ENCODE measurements at places on chromosomes 12 and 14.

DNA sequence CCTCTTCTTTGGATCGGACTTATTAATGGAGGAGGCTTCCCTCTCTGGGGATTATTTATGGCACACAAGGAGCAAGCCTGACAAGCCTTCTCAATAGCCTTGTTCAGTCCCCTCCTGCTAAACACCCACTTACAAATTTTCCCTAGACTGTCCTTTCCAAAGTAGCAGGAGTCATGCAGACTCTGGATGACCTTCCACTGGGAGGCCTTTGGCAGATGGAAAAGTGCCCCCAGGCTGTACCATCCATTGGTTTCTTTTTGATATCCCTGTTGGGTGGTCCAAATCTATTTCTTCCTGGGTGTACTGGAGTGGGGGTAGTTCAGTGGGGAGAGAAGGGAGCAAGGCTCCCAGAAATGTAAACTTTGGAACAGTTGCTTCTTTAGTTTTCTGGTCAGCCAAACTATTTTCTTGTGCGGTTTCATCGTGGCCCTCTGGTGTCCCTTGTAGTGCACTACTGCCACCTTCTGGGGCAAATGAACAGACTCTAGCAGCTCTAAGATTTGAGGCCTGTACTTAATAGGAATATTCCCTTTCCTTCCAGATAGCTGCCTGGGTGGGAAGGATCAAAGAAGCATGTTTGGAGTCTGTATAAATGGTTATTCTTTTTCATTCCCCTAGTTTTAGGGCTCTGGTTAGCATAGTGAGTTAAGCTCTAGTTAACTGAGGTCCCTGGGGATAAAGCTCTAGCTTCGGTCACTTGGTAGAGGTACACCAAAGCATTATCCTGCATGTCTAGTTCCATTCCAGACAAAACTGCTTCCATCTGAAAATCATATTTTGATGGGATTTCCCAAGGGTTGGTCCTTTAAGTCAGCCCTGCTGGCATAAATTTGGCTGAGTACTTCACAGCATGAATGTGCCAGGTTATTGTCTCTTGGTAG lies 409.5 kb downstream of the SLC6A15 start:
- no peak for DNase-seq

GRCh38 chr14:61663312-61663979 lies 31.9 kb upstream of the HIF1A start:
- DNase-seq, result no peak

GRCh38 chr14:99128185-99128584 lies 143.8 kb downstream of the BCL11B start:
- no peak for DNase-seq

DNA sequence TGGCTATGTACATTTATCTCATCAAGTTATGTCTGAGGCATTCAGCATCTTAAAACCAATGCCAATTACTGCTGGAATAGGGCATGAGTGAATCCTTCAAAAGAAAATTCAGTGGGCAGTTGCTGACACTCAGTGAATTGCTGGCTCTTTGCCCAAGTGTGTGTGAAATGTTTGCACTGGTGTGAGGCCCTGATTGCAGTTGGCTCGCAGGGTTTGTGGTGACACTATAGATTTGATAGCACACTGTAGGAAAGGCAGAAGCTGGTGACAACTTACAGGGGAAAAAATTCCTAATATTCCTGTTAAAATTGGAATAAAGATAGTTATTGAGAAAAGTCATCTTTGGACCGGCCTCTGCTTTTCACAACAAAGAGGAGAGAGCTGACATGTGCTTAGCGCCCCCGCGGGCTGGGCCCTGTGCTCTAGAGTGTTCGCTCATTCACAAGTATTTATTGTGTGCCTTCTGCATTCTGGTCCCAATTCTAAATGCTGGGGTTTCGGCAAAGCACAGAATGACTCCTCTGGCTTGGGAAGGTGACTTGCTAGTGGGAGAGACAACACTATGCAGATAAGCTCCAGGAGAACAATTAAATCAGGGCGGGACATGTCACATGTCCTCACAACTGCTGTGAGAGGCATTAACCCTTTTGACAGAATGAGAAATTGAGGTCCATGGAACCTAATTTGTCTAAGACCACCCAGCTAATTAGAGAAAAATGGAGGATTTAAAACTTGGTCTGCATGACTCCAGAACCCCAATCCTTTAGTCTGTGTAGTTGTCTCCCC lies 418.7 kb downstream of the NPAS3 start:
- no peak for DNase-seq

DNA sequence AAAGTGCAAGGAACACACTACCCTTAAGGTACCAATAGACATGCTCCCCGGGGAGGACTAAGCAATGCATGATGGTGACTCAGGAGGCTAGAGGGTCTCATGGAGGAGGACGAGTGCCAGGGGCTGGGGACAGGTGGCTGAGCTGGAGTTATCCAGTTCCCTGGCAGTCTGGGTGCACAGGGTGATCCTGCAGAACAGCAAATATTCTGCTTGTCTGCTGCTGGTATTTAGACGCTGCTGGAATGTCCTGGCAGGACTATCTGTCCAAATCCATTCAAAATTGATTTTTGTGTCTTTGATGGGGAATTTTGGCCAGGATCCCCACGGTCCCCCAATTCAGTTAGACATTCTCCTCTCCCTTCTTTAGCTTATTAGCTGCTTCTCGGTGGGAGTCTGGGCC lies 138.7 kb downstream of the C12orf75 start:
- DNase-seq, result no peak

DNA sequence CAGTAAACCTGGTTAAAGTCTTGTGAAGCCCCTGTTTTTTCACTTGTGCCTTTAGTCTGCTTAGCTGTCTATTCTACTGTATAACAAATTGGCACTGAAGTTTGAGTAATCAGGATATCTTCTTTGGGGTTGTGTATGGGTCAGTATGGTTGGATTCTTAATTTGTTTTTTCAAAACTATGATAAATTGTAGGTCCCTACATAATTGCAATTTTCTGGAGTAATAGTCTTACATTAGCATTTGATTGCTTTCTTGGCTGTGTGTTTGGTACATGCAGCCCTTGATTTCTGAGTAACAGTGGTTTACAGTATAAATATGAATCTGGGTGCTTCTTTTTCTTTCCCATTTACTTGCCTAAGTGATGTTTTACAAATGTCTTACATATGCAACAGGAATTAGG lies 186.6 kb downstream of the TMTC2 start:
- no peak for DNase-seq

DNA sequence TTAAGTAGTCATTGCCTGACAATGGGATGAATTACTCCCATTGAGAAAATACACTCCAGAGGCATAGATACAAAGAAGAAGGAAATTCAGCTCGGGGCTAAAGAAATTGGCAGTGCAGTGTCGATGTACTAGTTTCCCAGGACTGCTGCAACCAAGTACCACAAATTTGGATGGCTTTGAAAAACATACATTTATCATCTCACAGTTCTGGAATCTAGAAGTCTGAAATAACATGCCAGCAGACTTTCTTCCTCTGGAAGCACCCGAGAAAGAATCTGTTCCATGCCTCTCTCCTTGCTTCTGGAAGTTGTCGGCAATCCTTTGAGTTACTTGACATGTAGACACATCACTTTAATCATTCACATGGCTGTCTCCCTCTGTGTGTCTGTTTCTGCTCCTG lies 101.9 kb downstream of the TMTC3 start:
- DNase-seq, result no peak

- no peak for DNase-seq
Observed at GRCh38 chr14:77037938-77038568, 9.5 kb upstream of the IRF2BPL start.

DNA sequence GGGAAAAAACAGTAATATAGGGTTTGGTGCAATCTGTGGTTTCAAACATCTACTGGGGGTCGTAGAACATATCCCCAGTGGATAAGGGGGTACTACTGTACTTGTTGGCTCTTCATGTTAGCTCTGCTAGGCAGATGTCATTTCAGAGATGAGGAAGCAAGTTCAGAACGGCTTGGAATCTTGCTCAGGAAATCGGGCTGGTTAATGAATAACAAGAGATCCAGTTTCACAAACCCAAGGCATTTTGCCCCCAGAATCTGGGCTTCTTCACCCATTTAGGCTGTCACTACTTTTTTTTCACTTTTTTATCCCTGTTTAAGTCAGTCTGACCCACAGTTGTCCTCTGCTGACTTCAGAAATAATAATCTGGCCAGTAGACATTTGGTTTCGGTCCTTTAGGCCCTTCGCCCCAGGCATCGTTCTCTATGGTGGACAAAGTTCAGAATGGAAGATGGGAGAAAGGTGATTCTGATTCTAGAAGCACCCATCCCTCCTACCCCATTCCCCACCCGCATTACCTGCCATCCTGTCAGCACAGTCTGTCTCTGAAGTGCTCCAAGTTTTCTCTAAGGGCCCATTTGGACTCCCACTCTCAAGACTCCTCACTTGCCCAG lies 4.5 kb downstream of the SUOX start:
- no peak for DNase-seq

DNA sequence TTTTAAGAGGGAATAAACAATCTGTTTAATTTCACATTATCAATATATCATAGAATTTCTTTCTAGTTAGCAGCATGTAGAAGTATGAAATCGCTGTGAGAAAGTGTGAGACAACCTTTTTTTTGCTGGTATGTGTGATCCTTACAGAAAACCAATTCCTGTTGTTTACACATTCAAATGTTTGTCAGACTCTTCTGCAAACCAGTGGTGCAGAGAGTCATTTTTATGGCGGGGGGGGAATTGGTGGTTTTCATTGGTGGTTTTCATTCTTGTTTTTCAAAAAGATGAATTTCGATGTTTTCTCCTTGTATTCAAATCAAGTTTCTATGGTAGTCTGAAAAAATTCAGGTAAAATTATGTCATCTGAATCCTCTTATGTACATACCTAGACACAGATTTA lies 57.8 kb downstream of the SLC25A21 start:
- no peak for DNase-seq

GRCh38 chr14:68127166-68127565 lies 307.6 kb downstream of the RAD51B start:
- no peak for DNase-seq

GRCh38 chr12:4118017-4118510 lies 155.5 kb upstream of the CCND2 start:
- no peak for DNase-seq

DNA sequence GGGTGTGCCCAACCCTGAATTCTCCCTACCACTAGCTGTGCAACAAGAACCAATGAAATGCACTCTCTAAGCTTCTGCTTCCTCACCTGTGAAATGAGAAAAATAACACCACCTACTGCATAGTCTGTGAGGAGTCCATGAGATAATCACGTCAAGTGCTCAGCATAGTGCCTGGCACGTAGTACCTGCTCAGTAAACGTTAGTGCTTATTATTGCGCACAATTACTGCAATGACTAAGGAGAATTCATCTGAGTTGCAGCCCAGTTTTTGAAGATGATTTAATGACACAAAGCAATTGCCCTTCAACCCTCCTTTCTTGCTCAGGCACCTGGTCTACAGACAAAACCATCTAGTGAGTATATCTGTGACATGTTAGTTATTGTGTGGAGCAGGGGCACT lies 8.8 kb downstream of the VDR start:
- no peak for DNase-seq

- DNase-seq, result no peak
Observed at GRCh38 chr12:47819138-47819895, 386 bp downstream of the HDAC7 start.

- no peak for DNase-seq
Observed at GRCh38 chr14:52013984-52014600, 24.7 kb downstream of the RTRAF start.

DNA sequence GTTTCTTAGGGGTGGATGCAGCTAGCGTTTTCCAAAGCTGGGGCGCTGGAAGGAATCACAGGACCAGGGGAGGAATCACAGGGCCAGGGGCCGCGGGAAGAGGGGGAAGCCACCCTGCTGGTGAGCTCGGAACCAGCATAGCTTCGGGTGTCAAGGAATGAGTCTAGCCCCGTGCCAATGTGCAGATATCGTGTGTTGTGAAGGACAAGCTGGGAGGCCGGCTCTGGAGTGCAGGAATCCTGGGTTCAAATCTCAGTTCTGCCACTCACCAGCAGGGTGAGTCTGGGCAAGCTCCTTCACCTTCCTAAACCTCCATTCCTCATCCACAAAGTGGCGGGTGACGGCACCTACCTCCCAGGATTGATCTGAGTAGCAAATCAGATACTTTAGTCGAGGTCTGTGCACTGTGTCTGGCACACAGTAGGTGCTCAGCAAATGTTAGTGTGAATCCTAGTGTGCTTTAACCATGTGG lies 53.6 kb upstream of the RIN3 start:
- DNase-seq, result no peak

DNA sequence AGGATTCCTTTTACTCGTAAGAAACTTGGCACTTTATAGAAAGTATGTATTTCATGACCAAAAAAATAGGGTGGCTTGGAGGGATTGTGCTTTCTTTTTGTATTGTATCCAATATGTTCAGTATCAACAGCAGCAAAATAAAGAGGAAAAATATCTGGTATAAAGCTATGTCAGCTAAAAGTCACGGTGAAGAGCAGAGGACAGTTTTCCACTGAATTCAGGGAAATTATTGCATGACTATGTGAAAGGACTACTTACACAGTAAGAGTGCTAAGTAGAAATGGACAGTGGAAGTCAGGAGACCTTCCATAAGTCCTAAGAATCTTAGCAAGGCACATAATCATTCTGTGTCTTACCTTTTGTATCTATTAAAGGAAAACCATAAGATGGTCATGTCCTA lies 19.3 kb downstream of the TSHR start:
- DNase-seq, result no peak

DNA sequence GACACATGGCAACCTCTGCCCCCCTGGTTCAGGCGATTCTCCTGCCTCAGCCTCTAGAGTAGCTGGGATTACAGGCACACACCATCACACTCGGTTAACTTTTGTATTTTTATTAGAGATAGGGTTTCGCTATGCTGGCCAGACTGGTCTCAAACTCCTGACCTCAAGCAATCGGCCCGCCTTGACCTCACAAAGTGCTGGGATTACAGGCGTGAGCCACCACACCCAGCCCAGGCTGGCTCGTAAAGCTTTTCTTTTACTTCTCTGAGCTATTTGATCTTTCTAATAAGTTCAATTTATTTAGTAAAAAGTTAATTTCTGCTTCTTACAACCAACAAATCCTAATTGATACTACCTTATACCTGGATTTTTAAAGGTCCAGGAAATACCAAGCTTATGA lies 127.4 kb upstream of the KRR1 start:
- DNase-seq, result no peak

All from stimulated activated CD4-positive, alpha-beta T cell treated with anti-CD3 and anti-CD28 coated beads, Interleukin-12 subunit alpha, Interleukin-12 subunit beta, amount 100 ng/mL, for 48 hours (primary cell).